Peyer's patch (tissue), 4 donors: ENCODE measurements at places on chromosomes 5 and 9.

DNA sequence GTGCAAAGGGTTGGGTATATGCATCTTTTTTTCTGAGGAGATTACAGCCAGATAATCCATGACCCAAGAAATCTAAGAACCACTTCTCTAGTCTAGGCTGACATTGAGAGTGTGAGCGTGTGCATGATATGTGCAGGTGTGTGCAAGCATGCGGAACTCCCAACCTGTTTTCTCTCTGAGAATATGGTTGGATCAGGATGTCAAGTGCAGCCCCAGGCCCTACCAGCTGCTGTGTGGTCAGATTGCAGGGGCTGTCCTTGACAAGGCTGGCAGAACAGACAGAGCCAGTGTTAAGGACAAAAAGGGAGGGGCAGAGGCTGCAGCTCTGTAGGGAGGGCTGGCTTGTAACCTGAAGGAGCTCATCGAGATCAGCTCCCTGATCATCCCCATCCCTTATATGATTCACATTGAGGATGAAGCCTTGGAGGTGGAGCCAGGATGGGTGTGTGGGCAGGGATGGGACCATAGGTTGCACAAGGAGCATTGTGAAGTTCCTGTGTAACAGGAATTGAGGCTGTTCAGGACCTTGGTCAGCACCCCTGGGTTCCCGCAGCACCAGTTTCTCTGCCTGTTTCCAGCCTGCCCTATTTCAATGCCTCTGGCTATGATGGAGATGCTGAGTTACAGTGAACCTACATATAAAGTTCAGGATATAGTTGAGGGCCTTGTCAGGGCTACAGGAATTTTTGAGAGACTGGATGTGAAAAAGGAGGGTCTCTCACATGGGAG is 52.6 kb upstream of the ARAP3 start:
- no peaks in the 10 kb centered on the region for H3K36me3 ChIP-seq
- H3K27me3 ChIP-seq = no peaks in the 10 kb centered on the region
- no peaks in the 10 kb centered on the region for H3K4me1 ChIP-seq
- no peak for DNase-seq
- H3K27ac ChIP-seq = no peak overlapping the region

GRCh38 chr9:120562861-120563443 is 17.0 kb downstream of the CDK5RAP2 start:
- no peak overlapping the region for H3K27ac ChIP-seq
- peaks cover 33% of the 10 kb centered on the region for H3K36me3 ChIP-seq
- DNase-seq = no peak
- H3K27me3 ChIP-seq = no peaks in the 10 kb centered on the region
- no peak overlapping the region for H3K4me3 ChIP-seq

DNA sequence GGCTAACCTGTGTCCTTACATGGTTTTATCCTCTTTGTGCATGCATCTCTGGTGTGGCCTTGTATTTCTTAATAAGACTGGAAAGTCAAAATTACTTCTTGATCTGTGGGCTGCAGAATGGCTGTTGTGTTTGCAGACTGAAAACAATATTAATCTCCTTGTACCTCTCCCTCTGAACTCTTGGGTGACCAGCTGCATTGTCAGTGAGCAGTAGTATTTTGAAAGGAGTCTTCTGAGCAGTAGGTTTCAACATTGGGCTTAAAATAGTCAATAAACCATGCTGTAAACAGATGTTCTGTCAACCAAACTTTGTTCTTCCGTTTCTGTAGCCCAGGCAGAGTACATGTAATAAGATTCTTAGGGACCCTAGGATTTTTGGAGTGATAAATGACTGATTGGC is 26.7 kb upstream of the NIM1K start:
- DNase-seq = no peak
- H3K36me3 ChIP-seq = no peaks in the 10 kb centered on the region
- no peaks in the 10 kb centered on the region for H3K4me1 ChIP-seq
- no peak overlapping the region for H3K4me3 ChIP-seq
- no peak overlapping the region for H3K27ac ChIP-seq

DNA sequence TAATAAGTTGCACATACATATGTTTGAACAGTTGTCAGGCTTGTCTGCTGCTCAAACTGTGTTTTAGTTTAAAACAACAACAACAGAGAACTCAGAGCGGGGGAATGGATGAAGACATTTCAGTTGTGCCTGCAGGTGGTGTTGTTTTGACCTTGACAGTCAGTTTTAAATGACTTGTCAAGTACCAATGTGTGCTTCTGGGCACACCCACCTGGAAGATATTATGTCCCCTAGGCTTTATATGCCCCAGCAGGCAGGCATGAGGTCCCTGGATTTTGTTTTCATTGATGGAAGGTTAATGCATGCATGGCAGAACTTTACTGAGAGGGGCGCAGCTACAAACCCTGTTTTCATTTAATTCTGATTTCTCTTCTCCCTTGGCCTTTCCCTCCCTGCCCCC is 84.6 kb downstream of the AOPEP start:
- no peak for DNase-seq
- no peaks in the 10 kb centered on the region for H3K4me1 ChIP-seq
- no peaks in the 10 kb centered on the region for H3K27me3 ChIP-seq
- no peak overlapping the region for H3K27ac ChIP-seq
- no peaks in the 10 kb centered on the region for H3K36me3 ChIP-seq
- no peak overlapping the region for H3K4me3 ChIP-seq

GRCh38 chr5:136235321-136235720 is 42.4 kb upstream of the SMIM32 start:
- no peak overlapping the region for H3K27ac ChIP-seq
- H3K27me3 ChIP-seq = no peaks in the 10 kb centered on the region
- H3K4me3 ChIP-seq = no peak overlapping the region
- H3K36me3 ChIP-seq = no peaks in the 10 kb centered on the region
- H3K4me1 ChIP-seq = no peaks in the 10 kb centered on the region
- DNase-seq = peak; percentile 51

- H3K36me3 ChIP-seq = no peaks in the 10 kb centered on the region
- peak; percentile 28 for DNase-seq
- no peaks in the 10 kb centered on the region for H3K4me1 ChIP-seq
Observed at GRCh38 chr5:132772291-132773070, 4.6 kb downstream of the SEPTIN8 start.

DNA sequence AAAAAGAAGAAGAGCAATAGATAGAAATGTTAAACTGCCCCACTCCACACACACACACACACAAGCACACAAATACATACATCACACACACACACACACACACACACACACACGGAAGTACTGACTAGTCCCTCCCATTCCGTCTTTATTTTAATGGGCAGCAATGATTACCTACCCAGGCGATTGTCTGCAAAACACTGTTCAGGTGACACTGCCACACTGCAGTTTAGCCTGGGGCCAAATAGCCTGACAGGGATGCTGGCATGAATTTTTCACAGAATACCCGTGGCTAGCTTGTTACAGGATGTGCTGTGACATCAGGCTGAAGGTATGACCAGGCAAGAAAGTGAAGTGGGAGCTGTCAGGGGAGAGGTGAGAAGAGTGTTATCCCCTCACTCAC is 86.9 kb downstream of the FRMD3 start:
- H3K4me1 ChIP-seq = no peaks in the 10 kb centered on the region
- no peaks in the 10 kb centered on the region for H3K27me3 ChIP-seq
- no peaks in the 10 kb centered on the region for H3K36me3 ChIP-seq

GRCh38 chr9:3894772-3895171 is 369.0 kb upstream of the RFX3 start:
- no peaks in the 10 kb centered on the region for H3K4me1 ChIP-seq
- no peak for DNase-seq
- H3K4me3 ChIP-seq = no peak overlapping the region
- H3K27ac ChIP-seq = no peak overlapping the region

DNA sequence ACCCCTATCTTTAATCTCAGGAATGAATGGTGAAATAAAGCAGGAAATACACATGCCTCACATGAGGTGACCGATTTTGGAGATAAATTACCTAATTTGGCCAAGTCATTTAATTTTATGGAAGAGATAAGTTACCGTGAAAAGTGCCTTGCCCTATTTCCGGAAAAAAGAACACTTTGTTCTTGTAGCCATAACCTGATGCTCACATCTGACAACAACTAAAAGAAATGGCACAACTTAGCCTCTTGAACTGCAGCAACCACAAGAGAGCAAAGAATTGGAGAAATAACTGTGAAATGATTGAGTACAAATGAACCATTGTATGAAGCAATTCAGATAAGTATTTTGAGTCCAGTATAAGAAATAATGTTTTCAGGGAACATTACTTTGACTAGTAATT is 628.1 kb upstream of the TYRP1 start:
- no peak overlapping the region for H3K27ac ChIP-seq
- no peaks in the 10 kb centered on the region for H3K27me3 ChIP-seq
- no peak for DNase-seq
- H3K4me3 ChIP-seq = no peak overlapping the region
- no peaks in the 10 kb centered on the region for H3K36me3 ChIP-seq
- H3K4me1 ChIP-seq = no peaks in the 10 kb centered on the region

GRCh38 chr5:135553688-135554462 is 18.1 kb upstream of the NEUROG1 start:
- no peaks in the 10 kb centered on the region for H3K27me3 ChIP-seq
- DNase-seq = peak; percentile 61
- no peak overlapping the region for H3K27ac ChIP-seq
- H3K4me1 ChIP-seq = no peaks in the 10 kb centered on the region

- no peaks in the 10 kb centered on the region for H3K4me1 ChIP-seq
- no peak for DNase-seq
- no peaks in the 10 kb centered on the region for H3K27me3 ChIP-seq
- H3K36me3 ChIP-seq = no peaks in the 10 kb centered on the region
- no peak overlapping the region for H3K27ac ChIP-seq
Observed at GRCh38 chr5:133450286-133450685, 162.1 kb downstream of the FSTL4 start.

GRCh38 chr5:58072300-58072965 is 387.5 kb downstream of the PLK2 start:
- H3K4me3 ChIP-seq = no peak overlapping the region
- no peaks in the 10 kb centered on the region for H3K4me1 ChIP-seq
- no peaks in the 10 kb centered on the region for H3K36me3 ChIP-seq
- peaks cover 3% of the 10 kb centered on the region for H3K27me3 ChIP-seq
- no peak for DNase-seq

DNA sequence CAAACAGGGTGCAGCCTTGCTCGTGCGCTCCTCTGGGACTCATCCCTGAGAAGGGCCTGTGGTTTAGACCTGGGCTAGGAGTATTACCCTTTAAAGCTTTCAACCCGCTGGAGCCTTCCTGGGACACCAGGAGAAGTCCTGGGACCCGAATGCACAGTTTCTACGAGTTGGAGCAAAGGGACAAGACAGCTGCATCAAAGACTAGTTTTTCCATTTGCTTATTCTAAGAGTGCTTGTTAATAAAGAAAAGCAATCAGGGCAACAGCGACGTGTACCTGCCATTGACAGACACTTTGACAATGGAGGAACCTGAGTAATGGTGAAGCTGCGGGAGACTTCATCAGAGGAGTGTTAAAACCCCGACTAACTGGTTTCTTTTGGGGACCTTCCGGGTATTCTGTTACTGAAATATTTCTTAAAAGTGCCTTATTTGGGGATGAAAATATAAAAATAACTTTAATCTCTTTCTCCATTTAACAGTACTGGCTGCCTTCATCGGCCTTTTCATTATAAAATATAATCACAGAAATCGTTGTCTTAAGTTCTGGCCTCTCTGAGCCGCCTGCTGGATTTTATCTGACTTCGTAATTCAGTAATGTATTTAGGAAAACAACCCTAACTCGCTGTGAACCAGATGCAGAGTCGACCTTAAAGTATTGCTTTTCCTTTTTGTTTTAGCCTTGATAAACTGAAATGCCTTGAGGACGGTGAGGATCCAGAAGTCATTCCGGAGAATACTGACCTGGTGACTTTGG is 732 bp downstream of the SNAPC3 start:
- H3K36me3 ChIP-seq = no peaks in the 10 kb centered on the region
- H3K4me1 ChIP-seq = no peaks in the 10 kb centered on the region
- H3K27me3 ChIP-seq = no peaks in the 10 kb centered on the region
- no peak for DNase-seq

DNA sequence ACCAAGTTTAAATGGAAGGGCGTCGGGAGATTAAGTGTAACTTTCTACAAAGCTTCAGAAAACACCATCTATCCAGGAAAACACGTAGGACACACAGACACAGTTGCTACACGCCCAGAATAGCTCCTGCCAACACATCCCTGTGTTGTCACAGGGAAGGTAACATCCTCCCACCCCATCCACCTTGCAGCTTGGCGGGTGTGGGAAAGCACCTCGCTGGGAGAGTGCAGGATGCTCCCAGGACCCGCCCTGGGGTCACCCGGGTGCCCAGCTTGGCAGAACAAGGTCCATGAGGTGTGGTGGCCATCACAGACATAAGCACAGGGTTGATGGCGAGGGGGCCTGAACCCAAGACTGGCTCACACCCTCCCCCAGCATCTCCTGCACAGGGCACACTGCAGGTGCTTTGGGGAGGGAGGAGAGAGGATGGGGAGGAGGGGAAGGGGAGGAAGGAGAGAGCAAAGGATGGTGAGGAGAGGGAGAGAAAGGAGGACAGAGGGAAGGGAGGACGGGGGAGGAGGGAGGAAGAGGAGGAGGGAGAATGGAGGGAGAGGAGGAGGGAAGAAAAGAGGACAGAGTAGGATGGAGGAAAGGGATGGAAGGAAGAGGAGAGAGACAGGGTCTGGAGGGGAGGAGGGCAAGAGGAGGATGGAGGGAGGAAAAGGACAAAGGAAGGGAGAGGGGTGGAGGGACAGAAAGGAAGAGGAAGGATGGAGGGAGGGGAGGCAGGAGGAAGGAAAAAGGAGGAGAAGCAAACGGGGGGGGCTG is 37.2 kb downstream of the GOLM1 start:
- H3K4me3 ChIP-seq = no peak overlapping the region
- H3K36me3 ChIP-seq = no peaks in the 10 kb centered on the region
- no peaks in the 10 kb centered on the region for H3K4me1 ChIP-seq
- no peak for DNase-seq

- no peak overlapping the region for H3K27ac ChIP-seq
- no peak for DNase-seq
- no peak overlapping the region for H3K4me3 ChIP-seq
Observed at GRCh38 chr5:34586117-34586885, 69.8 kb upstream of the RAI14 start.

- H3K27me3 ChIP-seq = peaks cover 4% of the 10 kb centered on the region
- H3K36me3 ChIP-seq = no peaks in the 10 kb centered on the region
- no peak overlapping the region for H3K4me3 ChIP-seq
Observed at GRCh38 chr9:126561582-126561981, 52.1 kb upstream of the LMX1B start.
